ENCODE measurements at places on chromosomes 13 and 19. TPM values are rescaled to one million over a fixed set of nuclear protein-coding genes. Genes with fewer than 3 reads are reported as not detected.

KIR2DL3 gene
- not detected for total RNA-seq

CLDND2 gene
- total RNA-seq: not detected

ZNF441 gene
- 15.4 TPM for total RNA-seq

DPF1 gene
- not detected for total RNA-seq

P2RY11 gene
- 1.8 TPM for total RNA-seq

ZNF841 gene
- total RNA-seq: 20.7 TPM

CNFN gene
- not detected for total RNA-seq

DNAAF3 gene
- total RNA-seq: not detected

SUGT1 gene
- 41.5 TPM for total RNA-seq

PNMA8A gene
- total RNA-seq: 3.1 TPM

CXCL17 gene
- 208 TPM for total RNA-seq

ZNF99 gene
- not detected for total RNA-seq

PLEKHJ1 gene
- total RNA-seq: 96.9 TPM

ZNF177 gene
- 2.2 TPM for total RNA-seq

CEACAM8 gene
- not detected for total RNA-seq

TMEM238 gene
- total RNA-seq: 36.1 TPM

MICOS13 gene
- total RNA-seq: 11.0 TPM

ZNF296 gene
- total RNA-seq: 10.7 TPM
